ENCODE measurements at places on chromosomes 6 and 20.

- DNase-seq: no peak
These were observed 73.8 kb downstream of the LRRC1 start for GRCh38 chr6:53868626-53869025.

DNA sequence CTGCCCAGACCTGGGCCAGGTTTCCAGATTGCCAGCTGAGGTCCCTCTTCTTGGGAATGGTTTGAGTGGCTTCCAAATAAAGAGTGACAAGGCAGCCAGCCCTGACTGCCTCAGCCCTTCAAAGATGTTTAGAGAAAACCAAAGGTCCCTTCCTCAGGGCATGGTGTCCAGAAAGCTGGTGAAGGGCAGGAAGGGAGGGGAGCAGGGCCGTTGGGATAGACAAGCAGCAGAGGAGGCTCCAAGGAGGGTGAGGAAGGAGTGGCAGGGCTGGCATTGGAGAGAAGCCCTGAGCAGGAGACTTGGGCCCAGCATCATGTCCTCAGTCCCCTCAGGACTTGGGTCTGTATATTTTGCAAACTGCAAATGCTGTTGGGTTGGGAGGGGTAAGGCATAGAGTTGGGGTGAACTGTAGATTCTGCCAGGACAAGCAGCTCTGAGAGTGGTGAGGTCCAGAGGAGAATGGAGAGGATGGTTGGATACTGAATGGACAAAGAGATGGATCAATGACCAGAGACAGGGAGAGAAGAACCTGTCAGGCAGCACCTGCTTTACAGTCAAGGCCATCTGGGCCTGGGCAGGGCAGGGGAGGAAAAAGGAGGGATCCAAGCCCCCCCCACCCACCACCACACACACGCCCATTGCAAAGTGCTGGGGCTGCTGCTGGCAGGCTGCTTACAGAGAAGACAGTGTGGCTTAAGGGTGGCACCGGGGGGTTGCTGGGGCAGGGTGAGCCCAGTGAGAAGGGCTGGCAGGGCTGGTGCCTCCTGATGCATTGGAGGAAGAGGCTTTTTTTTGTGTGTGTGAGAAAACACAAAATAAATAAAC, 5.5 kb upstream of the DSN1 start:
- DNase-seq: no peak

DNA sequence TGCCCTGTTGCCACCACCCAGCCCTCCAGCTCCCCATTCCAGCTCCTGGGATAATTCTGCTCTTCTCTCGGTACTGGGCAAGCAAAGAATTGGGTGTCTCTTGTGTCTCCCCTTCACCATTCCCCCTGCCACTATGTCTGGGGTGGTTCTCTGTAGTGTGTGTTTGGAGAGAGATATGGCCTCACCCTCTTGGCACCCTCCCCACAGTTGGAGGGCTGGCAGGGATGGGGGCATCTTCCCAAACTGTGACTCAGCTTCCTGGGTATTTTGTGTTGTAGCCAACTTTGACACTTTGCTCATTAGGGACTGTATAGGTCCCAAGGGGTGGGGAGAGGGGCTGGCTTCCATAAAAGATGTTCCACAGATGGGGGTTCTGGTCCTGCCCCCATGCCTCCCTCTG, 1.7 kb downstream of the TNXB start:
- DNase-seq: peak; percentile 80

GRCh38 chr6:106727480-106728149, 98.2 kb downstream of the QRSL1 start:
- peak; percentile 4 for DNase-seq

DNA sequence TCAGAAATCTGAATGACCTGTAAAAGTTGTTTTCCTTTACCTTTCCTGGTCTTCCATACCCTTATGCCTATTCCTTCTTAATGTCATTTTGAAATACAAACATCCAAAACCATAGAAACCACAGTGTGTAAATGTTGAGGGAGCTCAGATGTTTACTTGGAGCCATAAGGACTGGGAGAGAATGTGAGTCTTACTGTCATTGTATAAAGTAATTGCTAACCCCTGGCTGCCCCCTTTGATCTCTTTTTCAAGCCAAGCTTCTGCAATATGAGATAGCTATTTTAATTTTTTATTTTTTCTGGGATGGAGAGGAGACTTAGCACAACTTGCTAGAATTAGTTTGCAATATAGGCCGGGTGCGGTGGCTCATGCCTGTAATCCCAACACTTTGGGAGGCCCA, 124.4 kb upstream of the AKIRIN2 start:
- no peak for DNase-seq

GRCh38 chr6:6942831-6943230, 164.9 kb upstream of the RREB1 start:
- peak; percentile 12 for DNase-seq

DNA sequence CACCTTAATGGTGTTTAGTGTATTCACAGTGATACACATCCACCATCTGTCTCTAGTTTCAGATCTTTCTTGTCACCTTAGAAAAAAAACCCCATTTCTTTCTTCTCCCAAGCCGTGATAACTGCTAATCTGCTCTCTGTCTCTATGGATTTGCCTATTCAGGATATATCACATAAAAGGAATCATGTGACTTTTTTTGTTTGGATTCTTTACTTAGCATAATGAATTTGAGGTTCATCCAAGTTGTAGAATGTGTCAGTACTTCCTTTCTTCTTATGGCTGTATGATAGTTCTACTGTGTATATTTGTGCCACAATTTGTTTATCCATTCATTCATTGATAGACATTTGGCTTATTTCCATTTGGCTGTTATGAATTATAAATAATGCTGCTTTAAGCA, 57.1 kb downstream of the ITCH start:
- no peak for DNase-seq

- DNase-seq: no peak
These were observed 744 bp downstream of the KIF25 start for GRCh38 chr6:167998215-167998614.

DNA sequence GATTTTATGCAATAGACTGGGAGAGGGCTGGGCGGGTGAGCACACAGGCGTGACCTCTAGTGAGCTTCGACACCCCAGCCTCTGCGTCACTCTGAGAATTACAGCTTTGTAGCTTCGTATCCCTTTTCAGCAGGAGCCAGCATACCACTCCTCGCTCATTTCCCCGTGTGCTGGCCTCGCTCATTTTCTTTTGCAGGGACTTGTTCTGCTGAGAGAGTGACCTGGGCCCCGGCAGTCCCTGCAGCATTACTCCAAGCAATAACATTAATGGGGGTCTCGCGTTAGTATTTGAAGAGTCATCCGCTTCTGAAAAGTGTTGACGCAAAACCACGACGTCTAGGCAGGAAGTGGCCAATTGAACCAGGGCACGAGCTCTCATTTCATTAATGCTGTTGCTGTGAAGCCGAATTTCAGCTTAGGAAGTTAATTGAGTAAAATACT, 193.7 kb downstream of the QKI start:
- DNase-seq: no peak

Data from fibroblast of skin of scalp (primary cell).